ENCODE measurements at places on chromosomes 5 and 9. TPM values are rescaled to one million over a fixed set of nuclear protein-coding genes. Genes with fewer than 3 reads are reported as not detected.

DNA sequence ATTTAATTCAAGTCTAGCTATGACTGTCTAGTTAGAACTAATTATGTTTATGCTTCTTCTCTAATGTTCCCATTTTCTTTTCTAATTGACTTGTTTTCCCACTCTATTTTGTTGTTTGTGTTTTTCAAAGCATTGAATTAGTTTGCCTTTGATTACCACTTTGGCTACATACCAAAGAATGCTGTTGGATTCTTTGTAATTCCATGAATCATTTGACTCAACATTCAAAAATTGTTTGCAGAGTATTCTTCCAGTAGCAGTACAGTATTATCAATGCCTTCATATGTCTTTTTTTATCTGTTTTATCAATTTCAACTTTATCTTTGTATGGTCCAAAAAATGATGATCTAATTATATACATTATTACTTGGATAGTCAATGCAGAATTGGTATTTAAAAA is 288.7 kb downstream of the RFX3 start:
- no peak for DNase-seq

The GHR gene
- not detected for total RNA-seq

DNA sequence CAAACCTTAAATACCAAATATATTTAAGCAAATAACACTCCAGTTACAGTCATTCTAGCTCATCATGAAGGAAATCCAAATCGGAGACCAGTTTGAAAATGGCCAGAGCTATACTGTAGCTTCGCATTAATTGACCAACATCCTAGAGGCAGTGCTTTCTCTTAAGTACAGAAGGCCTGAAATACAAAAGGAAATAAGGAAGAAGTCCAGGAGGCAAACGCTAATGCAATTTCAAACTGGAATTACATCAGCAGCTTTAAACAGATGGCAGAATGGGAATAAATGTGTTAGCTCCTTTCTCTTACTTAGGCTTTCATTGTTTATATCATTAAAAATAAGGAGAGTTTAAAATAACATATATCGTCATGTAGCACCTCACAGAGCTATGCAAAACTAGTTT is 197.0 kb downstream of the SEC61B start:
- DNase-seq = no peak

The BNIP1 gene
- total RNA-seq = 31.4 TPM

The C5orf52 gene
- total RNA-seq = not detected

The FSD1L gene
- 0.61 TPM for total RNA-seq

The TMEM232 gene
- total RNA-seq = 0.93 TPM

- DNase-seq = no peak
Measured at GRCh38 chr5:170584450-170585058, 80.7 kb downstream of the KCNIP1 start.

DNA sequence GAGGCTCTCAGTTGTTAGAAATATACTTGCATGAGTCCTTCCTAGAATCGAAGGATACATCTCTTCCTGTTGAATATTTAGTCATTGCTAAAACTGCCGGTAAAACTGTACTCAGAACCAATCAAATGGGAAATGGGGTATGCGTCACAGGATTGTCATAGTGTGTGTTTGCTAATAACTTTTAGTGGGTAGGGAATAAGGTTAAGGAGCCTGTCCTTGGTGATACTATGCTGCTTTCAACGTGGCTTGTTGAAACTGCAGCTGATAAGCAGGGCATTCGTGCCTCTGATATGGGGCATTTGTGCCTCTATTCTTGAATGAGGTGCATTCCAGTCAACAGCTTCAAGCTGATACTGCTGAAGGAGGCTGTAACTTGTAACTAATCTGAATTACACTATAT is 26.6 kb downstream of the HABP4 start:
- no peak for DNase-seq

DNA sequence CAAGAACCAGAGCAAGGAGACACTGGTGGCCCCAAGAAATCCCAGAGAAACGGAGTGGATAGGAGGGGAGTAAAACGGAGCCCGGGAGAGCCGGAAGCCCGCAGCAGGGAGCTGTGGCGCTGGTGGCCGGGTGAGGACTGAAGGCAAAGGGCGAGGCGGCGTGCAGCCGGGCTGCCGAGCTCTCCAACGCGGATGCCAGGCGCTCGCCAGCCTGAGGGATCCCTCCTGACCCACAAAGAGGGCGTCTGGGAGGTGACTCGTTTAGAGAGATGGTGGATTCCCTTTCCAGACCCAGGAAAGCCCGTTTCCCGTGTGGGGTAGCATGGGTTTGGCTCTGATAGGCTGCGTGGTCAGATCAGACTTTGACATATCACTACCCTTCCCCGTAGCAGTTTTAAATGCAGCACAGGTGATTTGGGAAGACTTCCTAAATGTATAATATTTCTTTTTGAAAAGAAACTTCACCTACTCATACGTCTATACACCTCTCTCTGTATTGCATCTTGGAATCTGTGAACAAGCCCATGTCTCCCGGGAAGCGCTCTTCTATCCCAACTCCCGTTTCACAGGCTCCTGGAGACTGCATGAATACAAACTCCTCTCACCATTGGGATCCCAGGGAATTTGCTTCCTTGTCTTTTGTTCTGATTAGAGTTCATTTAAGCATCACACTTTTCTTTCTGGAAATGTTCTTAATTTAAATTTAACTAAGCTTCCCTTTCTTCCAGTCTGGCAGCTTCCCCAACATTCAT is 158.1 kb downstream of the C9orf152 start:
- DNase-seq = peak; percentile 23

- DNase-seq = no peak
Measured at GRCh38 chr5:135120951-135121350, 86.9 kb upstream of the PITX1 start.

DNA sequence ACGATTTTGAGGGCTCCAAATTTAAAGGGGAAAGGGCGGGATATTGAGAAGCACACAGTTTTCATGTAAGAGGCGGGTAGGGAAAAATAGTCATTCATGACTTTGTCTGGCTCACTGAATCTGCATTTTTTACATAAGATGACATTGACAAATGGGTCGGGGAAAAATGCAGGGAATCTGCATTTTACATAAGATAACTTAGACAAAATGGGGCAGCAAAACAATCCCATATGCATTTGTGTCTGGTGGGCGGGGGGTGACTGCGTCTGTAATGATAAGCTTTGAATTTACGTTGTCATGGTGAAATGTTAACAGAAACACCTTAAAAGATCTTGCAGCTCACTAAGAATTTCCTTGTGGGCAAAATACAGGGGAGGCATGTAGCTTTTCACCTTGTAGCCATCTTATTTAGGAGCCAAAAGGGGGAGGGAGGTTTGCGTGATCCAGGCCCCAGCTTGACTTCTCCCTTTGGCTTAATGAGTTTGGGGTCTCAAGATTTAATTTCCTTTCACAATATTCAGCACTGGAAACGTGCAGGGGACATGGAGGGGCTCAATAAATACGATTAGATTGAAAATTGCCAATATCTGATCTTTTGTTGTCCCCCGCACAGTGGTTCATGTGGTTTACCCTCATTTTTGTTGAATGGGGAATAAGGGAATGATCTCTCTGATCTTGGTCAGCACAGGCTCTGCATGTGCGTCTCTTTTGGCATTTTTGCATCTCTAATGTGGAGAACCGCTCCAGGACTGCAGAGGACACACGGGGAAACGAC is 41.1 kb upstream of the GADD45G start:
- no peak for DNase-seq

The PCA3 gene
- total RNA-seq = not detected

DNA sequence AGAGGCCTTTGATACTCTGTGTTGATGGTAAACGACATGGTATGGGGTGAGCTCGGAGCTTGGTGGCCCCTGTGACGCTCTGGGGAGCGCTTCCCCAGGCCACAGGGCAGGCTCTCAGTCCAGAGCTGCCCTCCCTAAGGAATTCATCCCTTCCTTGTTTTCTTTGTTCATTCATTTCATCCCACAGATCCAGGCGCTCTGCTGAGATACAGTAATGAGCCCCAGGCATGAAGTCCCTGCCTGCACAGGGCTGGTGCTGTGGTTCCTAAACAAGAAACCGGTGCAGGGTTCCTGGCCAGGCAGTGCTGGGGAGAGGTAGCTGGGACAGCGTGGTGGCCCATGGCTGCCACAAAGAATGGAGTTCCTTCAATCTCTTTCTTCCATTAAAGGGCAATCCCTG is 14.4 kb downstream of the NEK6 start:
- DNase-seq = no peak

- no peak for DNase-seq
Measured at GRCh38 chr5:109819878-109820277, 130.2 kb downstream of the MAN2A1 start.

DNA sequence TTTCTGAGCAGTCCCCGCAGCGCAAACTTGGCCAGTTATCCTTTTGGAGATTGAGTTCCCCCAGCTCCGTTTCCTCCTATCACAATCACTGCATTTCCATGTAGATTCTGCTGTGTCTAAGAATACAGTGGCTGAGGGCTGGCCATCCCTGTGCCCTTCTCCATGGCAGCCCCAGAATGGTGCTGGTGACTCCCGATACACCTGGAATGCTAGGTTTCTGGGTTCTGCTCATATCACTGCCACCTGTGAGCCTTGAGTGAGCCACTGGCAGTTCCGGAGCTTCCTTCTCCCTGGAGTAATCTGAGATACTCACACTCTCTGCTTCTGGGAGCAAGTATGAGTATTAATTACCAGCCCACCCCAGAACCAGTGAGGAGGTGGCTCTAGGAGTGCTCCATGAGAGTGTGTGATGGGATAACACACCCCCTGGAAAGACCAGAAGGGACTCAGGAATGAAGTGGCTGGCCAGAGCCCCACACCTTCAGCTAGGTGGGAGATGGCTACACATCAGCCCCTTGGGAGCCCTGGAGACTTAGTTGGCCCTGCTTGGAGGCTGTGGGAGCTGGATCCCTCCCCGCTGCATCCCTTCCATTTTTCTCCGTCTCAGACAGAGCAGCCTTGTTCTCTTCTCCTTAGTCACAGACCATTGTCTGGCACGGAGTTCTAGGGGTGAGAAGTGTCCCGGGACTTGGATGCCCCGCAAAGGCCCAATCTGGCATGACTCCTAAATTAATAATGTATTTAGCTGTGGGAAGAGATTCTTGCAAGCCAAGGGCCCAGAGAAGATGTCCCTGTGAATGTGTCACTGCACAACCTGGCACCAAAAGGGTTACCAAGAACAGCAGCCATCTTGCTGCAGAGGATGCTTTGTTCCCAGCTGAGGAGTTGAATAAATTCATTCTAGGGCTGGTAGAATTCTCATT is 4.9 kb downstream of the PCDHGC5 start:
- no peak for DNase-seq

DNA sequence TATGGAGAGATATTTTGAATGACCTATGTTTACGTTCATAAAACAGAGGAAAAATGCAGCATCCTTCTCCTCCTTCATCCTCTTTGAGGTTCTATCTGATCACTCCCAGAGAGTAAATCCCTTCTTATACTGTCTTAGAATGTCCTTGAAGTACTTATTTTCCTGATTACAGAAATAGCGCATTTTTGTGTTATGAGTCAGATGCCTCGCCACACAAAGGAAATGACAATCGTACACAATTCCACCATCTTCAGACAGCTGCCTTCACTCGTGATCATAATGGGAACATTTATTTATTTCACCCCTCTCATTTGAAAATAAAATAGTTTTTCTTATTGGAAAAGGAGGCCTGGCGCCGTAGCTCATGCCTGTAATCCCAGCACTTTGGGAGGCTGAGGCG is 2.4 kb upstream of the GLT6D1 start:
- no peak for DNase-seq

The LIFR gene
- total RNA-seq = 0.25 TPM

DNA sequence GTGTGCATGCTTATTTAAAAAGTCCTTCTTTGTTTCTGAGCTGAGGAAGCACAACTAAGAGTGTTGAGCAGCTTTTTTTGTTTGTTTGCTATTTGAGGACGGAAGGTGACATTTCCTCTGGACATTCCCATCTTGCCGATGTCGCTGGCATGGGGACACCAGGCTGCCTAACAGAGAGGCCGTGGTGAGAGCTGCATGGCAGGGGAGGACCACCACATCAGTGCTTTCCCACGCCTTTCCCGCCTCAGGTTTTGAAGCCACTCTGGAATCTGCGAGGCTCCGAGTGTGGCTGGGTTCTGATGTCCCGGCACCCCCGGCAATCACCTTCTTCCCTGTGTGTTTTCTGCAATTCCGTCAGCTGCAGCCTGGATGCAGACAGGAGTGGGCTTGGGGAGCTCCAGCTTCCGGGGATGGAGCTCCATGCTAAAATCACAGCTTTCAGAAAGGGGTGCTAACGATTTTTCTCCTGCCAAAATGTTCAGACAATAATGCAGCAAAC is 259.8 kb upstream of the IRX4 start:
- DNase-seq = no peak

GRCh38 chr5:151751091-151751490 is 7.3 kb downstream of the ATOX1 start:
- no peak for DNase-seq

The FAM81B gene
- not detected for total RNA-seq

The FAT2 gene
- total RNA-seq = not detected

Data from activated naive CD4-positive, alpha-beta T cell treated with anti-CD3 and anti-CD28 coated beads, Interleukin-2, amount 50 U/mL, for 72 hours (primary cell).